ENCODE measurements at places on chromosomes 7 and 10.

GRCh38 chr7:154899862-154900261, 103.1 kb downstream of the PAXIP1 start:
- DNase-seq = no peak

DNA sequence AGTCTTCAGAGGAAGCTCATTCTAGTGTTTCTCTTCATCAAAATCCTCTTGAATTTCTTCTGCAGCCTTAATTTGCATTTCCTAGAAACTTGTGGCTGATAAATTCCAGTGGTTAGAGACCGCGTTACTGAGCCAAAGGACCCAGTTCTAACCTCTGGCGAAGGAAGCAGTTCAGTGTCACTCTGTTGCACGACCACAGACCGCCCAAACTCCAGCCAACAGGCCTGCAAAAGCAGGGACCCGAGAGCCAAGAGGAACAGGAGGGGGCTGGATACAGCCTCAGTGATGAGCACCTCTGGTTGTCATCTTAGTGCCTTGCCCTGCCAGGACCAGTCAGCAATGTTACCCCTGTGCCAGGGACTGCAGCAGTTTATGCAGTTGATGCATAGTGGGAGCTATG, 70.0 kb downstream of the AFAP1L2 start:
- DNase-seq = no peak

GRCh38 chr10:72081210-72081609, 7.1 kb downstream of the SPOCK2 start:
- no peak for DNase-seq

DNA sequence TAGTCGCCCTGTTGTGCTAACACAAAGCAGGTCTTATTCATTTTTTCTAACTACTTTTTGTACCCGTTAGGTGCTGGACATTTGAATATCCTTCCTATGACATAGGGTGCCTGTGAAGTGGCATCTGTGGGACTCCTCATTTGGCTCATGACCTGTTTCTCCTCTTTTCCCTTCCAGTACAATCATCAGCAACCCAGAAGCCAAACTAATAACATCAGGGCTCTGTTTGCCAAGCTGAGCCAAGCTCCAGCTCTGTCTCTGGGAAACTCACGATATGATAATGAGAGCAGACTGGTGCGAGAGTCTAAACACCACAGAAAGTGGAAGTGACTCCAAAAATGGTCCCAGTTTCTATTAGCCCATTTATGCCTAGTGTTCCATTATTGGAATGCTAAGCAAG, 92.0 kb downstream of the SVIL start:
- DNase-seq = no peak

GRCh38 chr7:40418448-40418847, 283.6 kb downstream of the SUGCT start:
- DNase-seq = no peak

DNA sequence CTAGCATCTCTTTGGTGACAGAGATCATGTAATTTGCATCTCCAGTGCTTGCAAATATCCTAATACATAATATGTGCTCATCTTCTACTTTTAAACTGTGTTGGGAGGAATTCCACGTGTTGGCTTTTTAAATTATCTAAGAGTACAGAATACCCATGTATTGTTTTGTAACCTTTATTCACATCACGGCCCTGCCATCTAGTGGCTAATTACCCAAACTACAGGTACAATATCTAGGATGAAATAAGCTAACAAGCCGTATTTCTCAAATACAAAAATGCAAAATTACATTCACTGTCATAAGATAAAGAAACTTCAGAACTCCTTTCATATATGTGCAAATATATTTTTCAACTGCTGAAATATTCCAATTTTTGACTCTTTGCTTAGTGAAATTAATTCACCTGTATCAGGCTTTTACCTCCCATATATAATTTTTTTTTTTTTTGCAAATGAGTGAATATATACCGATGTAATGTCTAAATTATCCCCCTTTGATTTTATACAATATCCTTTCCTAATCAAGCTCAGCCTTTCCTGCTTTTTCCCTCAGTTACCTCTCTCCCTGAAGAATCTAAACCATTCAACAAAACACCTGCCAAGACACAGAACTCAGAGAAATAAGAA, 30.3 kb upstream of the LSM8 start:
- peak; percentile 31 for DNase-seq

DNA sequence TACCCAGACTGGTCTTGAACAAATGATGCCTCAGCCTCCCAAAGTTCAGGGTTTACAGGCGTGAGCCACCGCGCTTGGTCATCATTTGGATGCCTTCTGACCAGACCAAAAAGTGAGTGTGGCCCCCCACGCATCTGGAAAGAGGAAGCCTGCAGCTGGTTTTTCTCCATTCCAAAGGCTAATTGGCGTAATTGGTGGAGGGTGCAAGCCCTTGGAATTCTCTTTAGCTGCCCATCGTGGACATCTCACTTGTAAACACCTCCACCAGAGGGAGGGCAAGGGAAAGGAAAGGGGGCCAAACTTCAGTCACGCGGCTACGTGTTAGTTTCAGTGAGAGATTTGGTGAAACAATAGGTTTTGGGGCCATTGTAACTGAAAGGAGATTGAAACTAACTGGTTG, 4.1 kb upstream of the ARHGAP21 start:
- DNase-seq = no peak

DNA sequence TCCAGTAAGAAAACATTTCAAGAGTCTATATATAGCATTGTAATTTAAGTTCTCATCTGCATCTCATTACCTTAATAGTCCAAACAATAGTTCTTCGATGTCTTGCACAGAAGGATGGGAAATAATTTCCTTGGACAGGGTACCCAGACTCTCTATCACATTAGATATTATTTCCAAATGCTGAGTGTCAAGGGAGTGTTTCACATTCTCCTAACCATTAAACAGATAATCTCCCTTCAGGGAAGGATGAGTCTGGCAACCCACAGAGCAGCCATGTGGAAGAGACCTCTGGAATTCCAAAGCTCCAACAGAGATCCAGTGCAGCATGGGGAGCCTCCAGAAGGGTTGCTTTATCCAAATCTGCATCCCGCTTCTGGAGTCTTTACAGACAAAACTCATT, 89.6 kb downstream of the FZD1 start:
- no peak for DNase-seq

DNA sequence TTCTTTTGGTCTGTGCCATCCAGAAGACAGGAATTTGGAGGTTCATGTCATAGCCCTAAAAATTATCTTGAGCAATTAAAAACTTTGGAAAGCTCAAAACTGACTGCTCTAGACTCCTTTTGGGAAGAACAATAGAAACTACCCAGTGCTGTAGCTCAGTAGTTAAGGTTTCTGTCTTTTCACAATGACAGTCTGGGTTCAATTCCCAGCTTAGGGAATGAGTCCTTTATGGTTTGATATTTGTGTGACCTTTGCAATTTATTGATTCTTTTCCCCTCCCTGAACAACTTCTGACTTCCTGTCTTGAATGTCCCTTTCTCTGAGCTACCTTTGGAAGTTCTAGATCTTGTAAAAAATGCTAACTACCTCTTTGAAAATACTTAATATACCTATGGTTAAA, 603.3 kb upstream of the IGFBP3 start:
- DNase-seq = no peak
